ENCODE measurements at places on chromosomes 13 and 19.

DNA sequence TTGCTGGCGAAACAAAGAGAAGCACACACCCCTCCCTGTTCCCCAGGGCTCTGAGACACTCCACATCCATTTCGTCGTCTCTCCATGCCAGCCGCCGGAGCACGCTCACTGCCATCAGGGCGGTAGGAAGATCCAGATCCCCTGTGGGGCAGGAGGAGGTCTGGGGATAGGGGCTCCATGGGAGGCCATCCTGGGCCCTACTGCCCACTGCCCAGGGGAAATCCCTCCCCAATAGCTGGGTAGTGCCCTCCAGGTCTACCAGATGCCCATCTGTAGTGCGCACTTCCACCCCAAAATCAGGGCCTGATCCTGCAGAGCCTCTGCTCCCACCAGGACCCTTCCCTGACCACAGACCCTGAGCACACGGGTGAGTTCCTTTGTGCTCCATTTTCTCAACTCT lies 80.3 kb downstream of the EFNB2 start:
- no peak for DNase-seq

- no peak for DNase-seq
These were observed 102.7 kb downstream of the SLAIN1 start for GRCh38 chr13:77800219-77800618.

GRCh38 chr13:66222926-66223325 lies 1007.2 kb downstream of the PCDH9 start:
- no peak for DNase-seq

DNA sequence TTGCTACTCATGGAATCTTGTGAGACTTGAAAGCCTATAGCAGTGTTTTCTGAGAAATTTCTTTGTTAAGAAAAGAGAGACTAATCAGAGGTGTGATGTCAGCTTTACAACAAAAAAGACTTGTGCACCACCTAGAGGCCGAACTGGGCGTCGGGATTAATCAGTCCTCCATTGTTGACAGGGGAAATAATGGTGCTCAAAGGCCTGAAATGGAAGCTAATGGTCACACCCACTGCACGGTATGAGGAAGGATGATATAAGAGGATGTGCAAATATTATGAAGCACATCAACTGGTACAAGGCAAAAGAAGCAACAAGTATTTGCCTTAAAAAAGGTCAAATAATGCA lies 480.2 kb upstream of the MIR17HG start:
- peak; percentile 94 for DNase-seq

DNA sequence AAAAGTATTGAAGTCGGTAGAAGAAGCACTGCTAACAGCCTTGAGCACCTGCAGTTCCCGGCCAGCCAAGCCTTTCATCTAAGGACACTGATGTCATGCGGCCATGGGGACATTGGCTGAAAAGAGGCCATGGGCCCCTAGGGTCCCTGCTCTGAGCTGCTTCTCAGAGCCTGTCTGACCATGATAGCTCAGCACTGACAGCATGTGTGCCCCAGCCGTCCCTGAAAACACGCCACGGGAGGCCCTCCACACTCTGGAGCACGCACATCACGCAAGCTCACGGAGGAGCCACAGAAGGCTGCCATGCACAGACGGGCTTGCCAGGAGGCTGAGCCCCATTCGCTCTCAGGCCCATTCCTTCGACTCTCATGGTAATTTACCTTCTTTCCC lies 51.8 kb downstream of the MLLT1 start:
- no peak for DNase-seq

DNA sequence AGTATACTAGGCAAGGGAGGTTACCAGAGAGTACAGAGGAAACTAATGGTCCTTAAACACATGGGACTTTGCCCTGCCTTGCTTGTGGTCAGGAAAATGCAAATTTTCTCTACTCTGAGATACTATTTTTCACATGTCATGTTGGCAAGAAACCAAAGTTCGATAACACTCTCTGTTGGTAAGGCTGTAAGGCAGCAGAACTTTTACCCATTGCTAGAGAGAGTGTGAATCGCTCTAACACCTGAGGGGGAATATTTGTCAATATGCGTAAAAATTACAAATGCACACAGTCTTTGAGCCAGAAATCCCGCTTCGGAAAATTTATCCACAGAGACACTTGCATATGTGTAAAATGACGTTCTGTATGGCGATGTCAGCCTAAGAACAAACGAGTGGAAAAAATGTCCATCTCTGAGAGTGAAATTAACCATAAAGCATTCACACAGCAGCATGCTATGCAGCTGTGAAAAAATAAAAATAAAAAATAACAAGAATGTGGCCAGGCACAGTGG lies 9.5 kb upstream of the RFX1 start:
- DNase-seq, result no peak

GRCh38 chr13:24500977-24501376 lies 11.6 kb downstream of the PARP4 start:
- DNase-seq, result no peak

DNA sequence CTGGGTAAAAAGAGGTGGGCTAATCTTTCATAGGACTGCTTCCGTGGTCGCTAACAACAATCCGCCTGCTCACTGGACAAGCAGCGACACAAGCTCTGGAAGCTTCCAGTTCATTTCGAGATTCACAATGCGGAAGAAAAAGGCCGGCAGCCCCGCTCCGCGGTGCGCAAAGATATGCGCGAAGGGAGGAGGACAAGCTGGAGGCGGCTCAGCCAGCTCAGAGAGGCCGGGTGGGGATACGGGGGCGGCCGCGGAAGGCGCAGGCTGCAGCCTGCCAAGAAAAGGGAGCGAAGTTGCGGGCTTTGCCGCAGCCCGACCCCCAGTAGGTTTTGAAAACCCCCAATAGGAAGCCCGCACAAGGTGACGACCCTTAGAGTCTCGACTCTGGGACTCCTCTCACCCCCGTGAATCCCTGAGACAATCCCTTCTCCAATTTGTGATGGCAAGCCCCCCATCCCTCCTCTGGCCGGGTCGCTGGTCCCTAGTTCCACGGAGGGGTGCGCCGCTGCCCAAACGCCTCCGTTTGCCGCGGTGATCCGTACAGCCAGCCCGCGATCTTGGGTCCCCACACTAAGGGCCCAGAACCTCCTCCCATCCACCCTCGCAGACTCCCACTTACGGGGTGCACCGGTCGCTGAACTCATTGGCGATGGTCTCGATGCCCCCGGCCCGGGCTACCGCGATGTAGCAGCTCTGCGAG lies 697 bp downstream of the HSPH1 start:
- peak; percentile 90 for DNase-seq

DNA sequence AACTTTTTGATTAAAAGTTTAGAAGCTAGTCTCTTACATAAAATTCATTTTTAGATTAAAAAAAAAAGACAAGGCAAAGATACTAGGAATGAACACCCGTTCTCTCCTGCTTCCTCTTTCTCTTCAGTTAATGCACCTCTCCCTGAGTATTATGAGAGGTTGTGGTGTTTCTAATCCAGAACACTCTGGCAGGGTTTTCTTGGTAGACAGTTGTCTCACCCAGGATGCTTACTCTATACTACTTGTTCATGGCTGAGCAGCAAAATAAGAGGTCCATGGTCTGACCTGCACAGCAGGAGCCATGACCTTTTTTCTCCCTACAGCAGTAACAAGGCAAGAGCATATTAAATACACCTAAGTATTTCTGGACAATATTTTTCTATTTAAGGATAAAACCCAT lies 62.0 kb downstream of the MICU2 start:
- DNase-seq, result peak; percentile 42

GRCh38 chr13:99657848-99658260 lies 156.6 kb downstream of the TM9SF2 start:
- no peak for DNase-seq

DNA sequence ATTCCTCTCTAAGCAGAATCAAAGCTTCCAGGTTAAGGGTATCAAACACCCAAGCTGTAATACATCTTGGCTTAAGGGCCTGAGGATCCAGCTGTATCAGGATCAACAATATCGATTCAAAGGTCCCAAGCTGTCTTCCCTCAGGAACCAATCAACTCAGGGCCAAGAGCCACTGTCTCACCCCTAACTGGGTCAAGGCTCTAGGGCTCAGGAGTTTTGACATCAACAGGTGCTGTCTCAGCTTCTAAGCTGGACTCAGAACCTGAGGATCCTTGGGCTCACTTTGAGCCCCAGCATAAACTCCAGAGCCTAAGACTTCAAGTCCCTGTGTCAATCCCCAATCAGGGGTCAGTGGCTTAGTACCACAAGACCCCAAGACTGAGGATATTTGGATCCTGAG lies 917 bp downstream of the FBXW9 start:
- DNase-seq, result no peak

GRCh38 chr13:48977286-48977625 lies 1.5 kb downstream of the FNDC3A start:
- peak; percentile 58 for DNase-seq

DNA sequence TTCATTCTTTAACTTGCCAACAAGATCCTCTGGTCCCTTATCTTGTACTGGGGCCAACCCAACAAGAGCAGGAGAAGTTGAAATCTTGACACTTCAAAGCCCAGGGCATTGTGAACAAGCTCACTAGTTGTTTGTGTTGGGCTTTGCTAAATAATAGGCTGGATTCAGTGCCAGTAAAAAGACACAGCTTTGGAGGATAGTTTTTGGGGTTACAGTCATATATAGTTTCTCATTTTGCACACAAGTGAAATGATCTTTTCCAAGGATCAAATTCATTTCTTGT lies 30.3 kb upstream of the LRCH1 start:
- no peak for DNase-seq

DNA sequence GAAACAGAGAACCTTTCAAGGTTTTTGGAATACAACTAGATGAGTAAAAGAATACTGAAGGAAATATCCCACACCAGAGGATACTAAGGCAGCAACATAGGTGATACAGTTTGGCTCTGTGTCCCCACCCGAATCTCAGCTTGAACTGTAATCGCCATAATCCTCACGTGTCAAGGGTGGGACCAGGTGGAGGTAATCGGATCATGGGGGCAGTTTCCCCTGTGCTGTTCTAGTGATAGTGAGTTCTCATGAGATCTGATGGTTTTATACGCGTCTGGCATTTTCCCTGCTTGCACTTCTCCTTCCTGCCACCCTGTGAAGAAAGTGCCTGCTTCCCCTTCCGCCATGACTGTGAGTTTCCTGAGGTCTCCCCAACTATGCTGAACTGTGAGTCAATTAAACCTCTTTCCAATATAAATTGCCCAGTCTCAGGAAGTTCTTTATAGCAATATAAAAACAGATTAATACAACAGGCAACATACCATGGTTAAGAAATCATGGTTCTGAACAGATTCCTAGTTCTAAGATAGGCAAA lies 97.0 kb downstream of the ABCC4 start:
- DNase-seq, result no peak
